ENCODE measurements at places on chromosomes 13 and 19.

DNA sequence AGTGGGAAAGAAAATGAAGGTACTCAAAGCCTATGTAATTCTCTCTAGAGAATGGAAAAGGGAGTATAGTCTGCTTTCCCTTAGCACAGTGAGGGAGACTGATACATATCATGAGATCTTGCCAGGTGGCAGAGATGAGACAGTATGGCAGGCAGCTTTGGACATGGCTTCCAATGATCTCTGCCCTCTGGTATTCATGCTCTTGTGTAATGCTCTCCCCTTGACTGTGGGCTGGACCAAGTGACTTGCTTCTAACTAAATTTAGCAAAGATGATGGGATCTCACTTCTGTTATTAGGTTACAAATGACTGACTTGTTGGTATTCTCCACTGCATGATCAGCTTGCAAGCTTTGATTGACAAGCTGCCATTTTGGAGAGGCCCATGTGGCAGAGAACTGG is 10.2 kb downstream of the ZNF132 start:
- DNase-seq, result no peak

DNA sequence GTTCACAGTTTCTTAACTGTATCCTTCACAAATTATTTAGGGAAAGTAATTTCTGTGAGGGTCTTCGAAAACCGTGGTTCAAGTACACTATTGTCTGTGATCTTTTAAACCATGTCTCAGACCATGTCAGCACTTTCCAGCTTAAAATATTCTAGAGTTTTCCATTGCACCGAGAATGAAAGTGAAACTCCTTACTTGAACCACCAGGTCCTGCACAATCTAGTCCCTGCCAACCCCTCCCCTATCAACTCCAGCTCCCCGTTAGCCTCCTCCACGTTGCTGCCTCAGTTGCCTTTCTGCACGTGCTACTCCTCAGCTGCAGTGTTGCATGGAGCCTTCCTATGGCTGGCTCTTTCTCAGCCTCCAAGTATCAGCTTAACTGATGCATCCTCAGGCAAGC is 7.2 kb upstream of the STARD13 start:
- DNase-seq, result no peak

- DNase-seq, result no peak
Observed at GRCh38 chr13:39967199-39967959, 311.9 kb downstream of the COG6 start.

- no peak for DNase-seq
Observed at GRCh38 chr19:51016798-51017683, 2.5 kb downstream of the KLK10 start.

All from tibial artery (tissue), 4 donors.